Activated B cell treated with CpG ODN at 0.5 μM for 24 hours (primary cell): ENCODE measurements at places on chromosomes 3 and 15.
A peak's percentile ranks its signal among the peaks of the same experiment; 100 is the strongest.

DNA sequence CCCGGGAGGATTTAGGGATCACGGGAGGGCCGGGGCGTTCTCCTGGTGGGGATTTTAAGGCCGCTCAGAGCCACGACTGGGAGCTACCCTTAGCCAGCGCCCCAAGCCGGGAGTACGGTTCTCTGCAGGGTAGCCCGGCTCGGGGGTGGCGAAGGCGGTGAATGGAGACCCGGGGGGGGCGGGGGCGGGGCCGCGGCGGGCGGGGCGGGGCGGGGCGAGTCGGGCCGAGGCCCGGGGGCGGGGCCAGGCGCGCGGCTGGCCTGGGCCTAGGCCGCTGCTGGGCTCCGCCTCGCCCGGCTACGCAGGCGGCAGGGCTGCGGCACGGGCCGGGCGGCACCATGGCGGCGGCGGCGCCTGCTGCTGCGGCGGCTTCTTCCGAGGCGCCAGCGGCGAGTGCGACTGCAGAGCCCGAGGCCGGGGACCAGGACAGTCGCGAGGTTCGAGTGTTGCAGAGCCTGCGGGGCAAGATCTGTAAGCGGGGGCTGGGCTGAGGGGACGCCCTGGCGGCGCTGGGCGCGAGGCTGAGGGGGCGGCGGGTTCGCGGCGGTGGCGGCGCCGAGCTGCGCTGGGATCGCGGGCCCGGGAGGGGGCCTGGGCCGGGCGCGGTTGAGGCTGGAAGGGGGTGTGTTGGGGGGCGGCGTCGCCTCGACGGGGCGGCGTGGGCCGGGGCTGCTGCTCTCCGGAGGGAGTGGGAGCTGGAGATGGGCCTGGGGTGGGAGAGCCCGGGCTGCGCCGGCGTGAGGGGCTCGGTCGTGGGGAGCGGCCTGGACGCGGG, at the start of gene RASA2:
RASA2 (plus strand) TSS at position 282 of the 775 bp plus-strand sequence; CDS start at position 339, 57 bp downstream.
- peak; percentile 75 for DNase-seq

GRCh38 chr3:150183678-150184425, 213.2 kb upstream of the PFN2 start:
- peak; percentile 23 for DNase-seq

DNA sequence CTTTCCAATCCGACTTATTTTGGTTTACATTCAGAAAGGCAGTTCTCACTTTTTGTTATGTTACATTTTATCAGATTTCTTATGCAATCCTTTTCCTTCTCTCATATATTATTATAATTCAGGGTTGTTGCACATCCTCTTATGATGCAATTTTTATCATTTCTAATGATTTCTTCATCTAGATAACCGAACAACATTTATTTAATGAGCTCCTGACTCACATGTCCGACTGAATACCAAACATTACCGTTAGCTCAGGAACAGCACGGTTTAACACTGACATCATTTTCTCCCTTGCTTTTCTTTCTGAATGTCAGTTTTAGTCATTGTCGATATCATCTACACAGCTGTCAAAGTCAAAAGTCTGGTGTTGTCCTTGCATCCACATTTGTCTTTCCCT, 199.2 kb downstream of the BCHE start:
- no peak for DNase-seq

GRCh38 chr15:99455789-99456160, 110.0 kb upstream of the MEF2A start:
- no peak for DNase-seq

DNA sequence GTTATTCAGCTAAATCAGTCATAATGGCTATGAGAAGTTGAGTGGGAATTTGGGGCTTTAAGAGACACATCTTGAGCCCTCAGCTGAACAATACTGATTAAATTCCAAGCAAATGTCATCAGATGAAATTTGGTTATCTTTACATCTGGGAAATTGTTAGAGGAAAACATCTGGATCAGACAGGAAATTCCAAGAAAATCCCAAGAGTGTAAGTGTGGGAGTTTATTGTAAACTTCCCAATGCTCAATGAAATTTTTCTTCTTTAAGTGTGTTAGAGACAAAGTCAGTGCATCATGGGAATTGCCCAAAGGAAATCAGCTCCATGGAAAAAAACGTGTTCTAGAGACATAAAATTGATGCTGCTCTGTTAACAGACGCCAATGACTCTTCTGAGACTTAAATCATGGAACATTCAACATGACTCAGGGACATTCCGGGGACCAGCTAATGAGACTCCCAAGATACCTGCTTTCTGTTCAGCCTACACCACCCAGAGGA, 19.8 kb upstream of the DCLK3 start:
- no peak for DNase-seq

DNA sequence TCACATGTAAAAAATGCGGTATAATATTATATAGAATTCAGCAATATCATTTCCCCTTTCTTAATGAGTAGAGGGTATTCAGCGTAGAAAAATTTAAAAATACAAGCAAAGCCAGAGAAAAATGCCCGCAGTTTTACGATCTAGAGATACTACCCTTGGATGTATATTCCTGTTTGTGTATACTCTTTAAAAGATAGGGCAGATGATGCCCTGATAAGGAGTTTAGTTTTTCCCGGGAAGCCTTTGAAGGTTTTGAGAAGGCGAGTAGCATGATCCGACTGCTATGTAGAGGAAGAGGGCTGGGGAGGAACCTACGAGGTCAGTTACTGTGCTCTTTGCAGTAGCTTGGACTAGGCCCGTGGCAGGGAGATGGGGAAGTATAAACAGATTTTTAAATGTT, 1.2 kb downstream of the YEATS2 start:
- DNase-seq, result no peak

GRCh38 chr3:182182531-182182968, 470.8 kb downstream of the SOX2 start:
- DNase-seq, result no peak

DNA sequence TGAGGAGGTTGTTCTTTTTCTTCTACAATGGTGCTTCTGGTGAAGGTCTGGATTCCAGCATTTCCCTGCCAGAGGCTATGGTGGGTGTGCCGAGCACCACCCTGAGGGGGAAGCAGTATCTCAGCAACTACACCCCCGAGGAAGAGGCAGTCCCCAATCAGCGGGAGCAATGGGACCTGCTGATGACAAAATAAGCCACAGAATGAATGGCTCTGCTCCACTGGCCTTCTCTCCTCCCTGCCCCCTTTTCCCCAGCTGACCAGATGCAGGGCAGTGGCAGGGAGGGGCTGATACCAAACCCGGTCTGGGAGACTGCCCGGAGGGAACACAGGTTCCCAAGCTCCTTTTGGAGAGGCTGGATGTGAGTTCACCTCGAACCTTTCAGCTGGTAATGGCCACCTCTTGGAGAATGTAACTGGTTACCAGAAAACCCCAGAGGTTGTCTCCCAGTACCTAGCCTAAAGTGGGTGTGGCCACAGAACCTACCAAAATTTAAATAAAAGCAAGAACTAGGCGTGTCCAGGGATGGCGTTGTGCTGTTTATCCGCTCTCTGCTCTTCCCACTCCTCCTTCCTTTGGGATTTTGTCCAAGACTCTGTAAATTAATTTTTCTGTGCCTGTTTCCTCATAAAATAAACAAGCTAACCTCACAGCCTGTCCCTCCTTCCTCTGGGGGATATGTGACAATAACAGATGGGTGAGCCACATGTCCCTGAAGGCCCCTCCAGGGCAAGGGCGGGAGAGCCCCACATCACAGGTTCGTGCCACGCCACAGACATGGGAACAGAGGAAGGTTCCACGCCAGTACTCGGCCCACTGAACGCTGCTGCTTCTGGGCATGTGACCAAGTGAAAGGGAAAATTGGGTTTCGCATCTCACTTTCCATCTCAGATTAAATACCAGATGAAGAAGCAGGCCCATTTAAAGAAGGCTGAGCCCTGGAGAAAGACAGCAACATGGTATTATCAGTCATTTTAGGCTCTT, 35.1 kb upstream of the SPTBN5 start:
- peak; percentile 70 for DNase-seq

GRCh38 chr3:31193871-31194270, 299.4 kb upstream of the GADL1 start:
- no peak for DNase-seq

DNA sequence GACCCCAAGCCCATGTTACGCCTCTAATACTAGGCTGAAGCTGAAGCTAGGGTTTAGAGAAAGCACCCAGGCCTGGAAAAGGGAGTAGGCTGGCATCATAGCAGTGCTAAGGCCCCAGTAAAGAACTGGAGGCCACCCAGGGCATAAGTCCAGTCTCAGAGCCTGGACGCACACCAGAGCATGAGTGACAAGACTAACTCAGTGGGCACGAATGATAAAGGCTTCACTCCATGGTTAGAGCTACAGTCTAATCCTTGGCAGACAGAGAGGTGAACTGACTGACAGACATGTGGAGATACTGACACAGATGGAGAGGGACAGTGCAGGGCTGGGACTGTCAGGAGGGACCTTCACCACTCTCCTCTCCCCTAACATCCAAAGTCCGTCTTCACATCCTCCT, 139.8 kb downstream of the KCNMB2 start:
- no peak for DNase-seq

DNA sequence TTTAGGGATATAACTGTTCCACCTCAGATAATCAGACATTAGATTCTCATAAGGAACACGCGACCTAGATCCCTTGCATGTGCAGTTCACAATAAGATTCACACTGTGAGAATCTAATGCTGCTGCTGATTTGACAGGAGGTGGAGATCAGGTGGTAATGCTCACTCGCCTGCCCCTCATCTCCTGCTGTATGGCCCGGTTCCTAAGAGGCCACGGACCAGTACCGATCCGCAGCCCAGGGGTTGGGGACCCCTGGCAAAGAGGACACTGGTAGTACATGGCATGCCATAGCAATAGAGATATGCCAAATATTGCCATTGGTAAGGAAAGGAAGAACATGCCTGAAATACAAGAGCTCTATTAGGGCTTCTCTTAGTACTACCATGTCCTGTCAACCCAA, 59.7 kb downstream of the LSM3 start:
- no peak for DNase-seq

DNA sequence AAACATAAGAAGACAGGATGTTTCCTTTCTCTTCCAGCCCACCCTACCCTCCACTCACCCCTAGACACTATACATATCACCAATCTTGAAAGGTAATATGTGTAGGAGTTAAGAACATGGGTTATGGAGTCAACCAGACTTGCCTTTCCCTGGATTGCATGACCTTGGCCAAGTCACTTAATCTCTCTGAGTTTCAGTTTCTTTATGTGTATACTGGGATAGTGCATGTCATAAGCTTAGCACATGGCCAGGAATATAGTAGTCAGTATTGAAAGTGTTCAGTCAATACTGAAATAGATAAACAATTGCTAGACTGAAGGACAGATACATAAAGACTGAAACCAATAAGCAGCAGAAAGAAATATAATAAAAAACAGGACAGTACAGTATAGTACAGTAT, 283.2 kb upstream of the STT3B start:
- DNase-seq, result no peak

DNA sequence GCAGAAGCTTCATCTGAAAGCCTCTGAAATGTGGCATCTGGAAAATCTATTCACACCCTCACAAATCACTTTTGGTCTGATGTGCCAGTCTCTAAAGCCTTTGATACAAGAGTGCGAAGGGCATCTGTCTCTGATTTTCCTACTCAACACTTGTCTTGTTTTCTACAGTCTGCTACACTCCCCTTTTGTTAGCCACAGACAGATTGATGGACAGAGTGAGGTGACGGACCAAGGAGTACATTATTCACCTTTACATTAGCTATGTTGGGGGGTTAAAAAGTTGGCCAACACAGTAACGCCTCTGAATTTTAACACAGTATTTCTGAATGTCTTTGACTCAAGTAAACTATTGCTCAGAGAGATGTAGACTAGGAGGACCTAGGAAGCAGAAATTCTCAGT, 63.1 kb downstream of the TNIK start:
- no peak for DNase-seq

- no peak for DNase-seq
Observed at GRCh38 chr3:52281981-52282801, 3.7 kb upstream of the WDR82 start.

DNA sequence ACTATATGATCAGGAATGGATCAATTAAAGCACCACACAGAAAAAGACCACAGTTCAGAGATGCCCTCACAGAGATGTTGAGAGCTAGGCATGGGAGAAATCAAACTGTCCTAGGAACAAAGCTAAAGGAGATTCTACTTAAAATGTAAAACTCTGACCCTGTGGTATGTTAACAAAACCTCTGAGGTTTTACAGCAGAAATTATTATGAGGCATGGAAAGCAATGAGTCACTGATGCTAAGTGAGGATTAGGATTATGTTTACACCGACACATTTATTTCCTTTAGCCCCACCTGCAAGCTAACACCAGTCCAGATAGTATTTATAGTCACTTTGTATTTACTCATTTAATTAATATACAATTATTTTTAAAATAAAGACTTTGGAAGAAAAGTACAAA, 1242.2 kb downstream of the OTOL1 start:
- no peak for DNase-seq

DNA sequence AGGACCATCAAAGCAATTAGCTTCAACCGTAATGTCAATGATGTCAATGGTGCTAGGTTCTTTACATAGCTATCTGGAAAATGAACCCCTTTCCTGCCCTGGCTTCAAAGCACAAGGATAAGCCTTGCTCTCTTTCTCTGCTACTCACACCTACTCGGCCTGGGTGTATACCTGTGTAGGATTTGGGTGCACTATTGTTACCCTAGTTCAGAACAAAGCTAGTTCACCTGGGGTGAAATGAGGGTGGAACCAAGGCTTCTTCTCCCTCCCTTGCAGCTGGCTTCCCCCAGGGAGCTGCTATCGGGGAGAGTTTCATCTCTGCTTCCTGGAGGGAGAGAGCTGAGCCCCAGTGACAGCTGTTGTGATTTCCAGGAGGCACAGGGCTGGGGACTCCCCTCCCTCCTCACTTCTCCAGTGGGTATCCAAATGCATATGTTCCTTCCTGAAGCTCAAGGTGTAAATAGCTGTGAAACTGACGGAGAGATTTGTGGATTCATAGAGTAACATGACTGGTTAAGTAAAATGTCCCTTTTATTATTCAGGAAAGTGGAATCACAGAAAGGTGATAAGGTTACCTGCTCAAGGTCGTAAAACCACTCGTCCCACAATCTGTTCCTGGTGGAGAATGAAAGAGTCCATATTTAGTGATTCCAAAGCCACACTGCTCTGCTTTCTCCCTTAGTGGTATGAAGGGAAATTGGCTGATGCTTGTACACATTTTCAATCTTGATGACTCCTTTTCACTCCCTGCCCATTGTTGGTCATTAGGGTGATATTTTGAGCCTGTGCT, 11.8 kb upstream of the C3orf70 start:
- no peak for DNase-seq

DNA sequence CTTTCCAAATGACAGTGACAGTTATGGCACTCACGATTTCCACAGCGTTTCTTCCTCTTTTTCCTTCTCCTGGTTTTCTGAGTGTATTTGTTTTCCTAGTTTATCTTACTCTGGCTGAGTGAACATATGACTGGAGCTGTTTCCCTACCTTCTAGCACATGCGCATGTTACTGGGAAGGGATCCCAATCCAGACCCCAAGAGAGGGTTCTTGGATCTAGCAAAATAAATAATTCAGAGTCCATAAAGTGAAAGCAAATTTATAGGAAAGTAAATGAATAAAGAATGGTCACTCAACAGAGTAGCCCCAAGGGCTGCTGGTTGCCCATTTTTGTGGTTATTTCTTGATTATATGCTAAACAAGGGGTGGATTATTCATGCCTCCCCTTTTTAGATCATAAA, 23.8 kb downstream of the METTL6 start:
- no peak for DNase-seq

- DNase-seq, result no peak
Observed at GRCh38 chr3:100956276-100956675, 36.9 kb downstream of the ABI3BP start.
